ENCODE measurements at places on chromosomes 7 and 10.

DNA sequence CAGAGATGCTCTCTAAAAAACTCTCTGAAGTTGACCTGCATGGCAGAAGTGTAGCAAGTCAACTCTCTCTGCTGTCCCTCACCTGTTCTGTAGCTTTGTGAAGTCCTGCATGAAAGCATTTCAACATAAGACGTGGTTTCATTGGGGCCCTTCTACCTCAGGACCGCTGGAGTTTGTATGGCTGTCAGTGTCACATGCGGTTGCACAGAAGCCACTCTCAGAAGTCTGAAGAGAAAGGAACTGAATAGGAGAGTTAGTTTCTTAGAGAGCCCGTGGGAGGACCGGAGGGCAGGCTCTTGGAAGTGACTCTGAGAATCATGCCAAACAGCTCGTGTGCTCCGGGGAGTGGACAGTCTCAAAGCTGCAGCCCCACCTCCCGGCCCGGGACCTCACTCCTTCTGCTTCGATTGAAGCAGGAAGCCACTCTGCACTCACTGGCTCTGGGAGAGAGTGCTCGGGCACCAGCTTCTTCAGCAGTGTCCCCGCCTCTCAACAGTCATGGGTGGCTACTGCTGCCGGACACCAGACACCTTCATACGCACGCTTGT is 486.7 kb downstream of the SDK1 start:
- no peak for DNase-seq

- no peak for DNase-seq
Measured at GRCh38 chr7:102927312-102927933, 14.6 kb downstream of the LRRC17 start.

DNA sequence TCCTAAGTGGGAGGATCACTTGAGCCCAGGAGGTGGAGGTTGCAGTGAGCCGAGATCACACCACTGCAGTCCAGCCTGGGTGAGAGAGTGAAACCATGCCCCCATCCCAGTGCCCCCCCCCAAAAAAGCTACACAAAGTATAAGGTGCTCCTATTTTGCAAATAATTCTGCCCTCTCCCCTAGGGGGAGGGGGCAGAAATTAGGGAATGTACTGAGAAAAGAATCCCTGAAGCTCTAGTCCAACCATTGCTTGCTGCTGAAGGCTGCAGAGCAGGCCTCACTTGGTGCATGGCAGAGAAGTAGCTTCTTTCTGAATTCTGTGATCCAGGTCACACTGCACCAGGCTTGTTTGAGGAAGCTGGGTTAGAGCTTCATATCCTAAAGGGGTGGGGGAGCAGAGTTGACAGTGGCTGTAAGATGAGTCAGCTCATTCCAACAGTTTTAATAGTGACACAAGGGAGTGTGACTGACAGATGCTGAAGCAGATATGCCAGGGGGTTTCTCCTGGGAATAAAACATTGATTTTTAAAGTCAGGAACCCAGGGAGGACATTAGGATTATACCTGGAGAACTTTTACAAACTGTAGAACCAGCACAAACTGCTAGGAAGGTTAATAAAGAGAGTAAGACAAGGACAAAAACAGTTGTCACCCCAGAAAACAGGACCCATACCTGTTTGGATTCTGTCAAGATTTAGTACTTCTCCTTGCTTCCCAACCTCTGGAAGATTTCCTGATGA is 32.8 kb upstream of the STRIP2 start:
- DNase-seq, result no peak

- no peak for DNase-seq
Measured at GRCh38 chr7:38481401-38481800, 149.8 kb downstream of the AMPH start.

GRCh38 chr10:17409170-17409733 is 45.1 kb downstream of the ST8SIA6 start:
- no peak for DNase-seq

DNA sequence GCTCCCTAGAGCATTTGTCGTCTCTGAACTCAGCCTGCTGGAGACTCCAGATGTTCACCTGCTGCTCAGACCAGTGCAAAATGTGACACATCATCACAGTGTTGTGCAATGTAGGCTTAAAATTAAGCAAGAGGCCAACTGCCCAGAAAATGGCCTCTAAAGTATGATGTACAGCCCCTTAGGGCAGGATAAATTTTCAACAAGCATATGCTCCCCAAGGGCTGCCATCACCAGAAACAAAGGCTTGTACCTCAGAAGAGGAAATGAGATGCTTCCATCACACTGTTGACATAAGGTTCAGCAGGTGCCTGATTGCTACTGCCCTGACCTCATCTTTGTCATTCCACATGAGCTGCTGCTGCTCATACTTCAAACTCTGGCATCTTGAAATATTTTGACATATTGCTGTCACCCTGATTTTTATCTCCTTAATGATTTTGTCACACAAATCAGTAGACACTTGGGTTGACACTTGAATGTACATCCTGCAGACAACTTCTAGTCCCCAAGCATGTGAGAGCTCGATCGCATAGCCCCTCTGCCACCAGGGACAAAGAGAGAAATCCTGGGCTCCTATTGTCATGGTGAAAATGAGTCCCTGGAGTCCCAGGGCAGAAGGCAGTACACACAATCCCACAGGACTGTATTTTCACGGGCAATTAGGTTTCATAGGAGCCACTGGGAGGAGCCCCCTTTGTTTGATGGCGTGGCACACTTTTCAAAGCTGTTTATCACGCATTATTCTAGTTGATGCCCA is 219.7 kb upstream of the STK17A start:
- DNase-seq, result no peak

DNA sequence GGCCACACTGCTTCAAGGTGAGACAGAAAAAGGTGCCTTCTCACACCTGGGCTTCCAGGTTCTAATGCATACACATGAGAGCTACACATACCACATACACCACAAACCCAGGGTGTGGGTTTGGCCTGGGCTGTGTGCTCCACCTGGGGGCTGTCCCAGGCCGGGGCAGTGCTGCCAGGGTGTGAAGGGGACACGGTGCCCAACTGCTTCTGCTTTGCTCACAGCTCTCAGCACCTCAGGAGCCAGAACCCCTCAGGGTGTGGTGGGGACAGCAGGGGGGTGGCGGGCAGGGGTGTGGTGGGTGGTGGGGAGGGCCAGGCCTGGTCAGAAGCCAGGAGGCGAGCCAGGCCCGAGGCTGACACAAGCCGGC is 51.1 kb downstream of the TMEM209 start:
- DNase-seq, result peak; percentile 69

- no peak for DNase-seq
Measured at GRCh38 chr7:99699946-99700345, 20.1 kb upstream of the CYP3A5 start.

GRCh38 chr7:74083117-74083876 is at the start of gene LIMK1:
LIMK1 (plus strand) TSS chr7:74083804; CDS start chr7:74083991, 187 bp downstream.
- DNase-seq, result peak; percentile 51

GRCh38 chr10:61061923-61062504 is 118.0 kb upstream of the RHOBTB1 start:
- no peak for DNase-seq

DNA sequence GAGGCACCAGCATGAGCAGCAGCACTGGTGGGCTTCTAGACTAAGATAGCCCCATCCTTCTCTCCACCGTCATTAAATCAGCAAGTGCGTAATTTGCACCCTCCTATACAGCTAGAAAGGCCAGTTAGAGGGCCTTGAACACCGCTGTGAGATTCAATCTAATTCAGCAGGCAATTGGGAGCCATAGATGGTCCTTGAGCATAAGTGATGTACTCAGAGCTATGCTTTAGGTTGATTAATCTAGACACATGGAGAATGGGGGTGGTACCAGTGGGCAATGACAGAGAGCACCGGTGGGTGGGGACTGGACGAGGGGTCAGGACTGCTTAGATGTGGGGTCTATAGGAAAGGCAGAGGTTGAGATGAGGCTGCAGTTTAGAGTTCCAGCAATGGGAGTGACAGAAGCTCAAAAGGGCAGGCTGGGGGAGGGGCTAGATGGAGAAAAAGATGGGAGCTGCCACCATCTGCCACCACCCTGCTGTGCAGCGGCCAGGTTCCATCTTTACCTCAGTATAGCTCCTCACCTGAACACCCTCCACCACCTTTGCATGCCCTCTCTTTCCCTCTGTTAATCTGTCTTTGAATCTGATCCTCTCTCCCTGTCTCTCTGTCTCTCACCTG is 87.3 kb downstream of the C10orf105 start:
- no peak for DNase-seq

DNA sequence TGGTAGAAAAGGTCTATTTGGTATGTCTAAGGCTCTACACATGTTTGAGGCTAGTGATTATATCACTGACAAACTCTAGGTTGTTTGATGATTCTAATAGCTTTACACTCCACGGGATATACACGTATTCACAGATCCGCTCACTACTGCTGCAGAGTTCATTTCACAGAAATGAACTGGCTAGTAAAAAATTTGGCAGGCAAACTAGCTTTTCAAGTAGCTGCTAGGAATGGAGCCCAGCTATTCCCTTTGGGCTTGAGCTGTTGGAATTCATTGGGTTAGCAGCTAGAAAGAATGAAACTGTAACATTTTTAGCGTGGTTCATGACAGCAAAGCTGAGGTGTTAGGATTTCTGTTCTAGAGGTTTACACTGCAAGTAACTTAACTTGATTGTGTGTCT is 37.6 kb downstream of the R3HCC1L start:
- DNase-seq, result no peak

GRCh38 chr10:114140036-114140435 is 34.0 kb downstream of the CCDC186 start:
- no peak for DNase-seq

- DNase-seq, result no peak
Measured at GRCh38 chr10:71080381-71081228, 131.8 kb upstream of the UNC5B start.

DNA sequence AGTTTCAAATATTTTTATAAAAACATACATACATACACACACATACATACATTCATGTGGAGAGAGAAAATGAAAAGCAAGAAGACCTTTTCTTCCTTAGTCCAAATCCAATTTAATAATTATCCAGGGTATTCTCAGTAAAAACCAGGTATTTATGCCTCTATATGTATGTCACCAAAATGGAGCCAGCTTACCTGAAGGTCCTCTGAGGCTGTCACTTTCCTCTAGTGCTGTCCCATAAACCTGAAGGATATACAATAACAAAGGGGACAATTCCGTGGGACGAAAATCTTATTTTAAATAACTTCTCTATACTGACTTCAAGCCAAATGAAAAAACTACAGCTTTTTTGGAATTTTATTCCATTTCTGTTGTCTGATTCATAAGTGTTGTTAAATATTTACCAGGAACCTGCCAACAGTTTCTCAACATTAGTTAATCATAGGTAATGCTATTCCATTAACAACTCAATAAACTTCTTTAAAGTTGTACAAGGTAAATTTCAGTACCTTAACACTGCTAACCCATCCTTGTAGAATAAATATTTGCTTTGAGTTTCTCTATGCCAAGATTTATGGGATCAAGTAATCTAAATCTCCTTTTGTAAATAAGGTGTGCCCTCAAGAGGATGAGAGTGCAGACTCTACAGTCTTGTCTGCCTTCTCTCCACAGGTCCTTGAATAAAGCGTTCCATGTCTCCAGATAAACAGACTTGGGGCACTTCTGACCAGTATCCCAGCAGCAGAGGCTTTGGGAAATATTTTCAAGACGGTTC is 260.3 kb downstream of the AHR start:
- DNase-seq, result no peak

DNA sequence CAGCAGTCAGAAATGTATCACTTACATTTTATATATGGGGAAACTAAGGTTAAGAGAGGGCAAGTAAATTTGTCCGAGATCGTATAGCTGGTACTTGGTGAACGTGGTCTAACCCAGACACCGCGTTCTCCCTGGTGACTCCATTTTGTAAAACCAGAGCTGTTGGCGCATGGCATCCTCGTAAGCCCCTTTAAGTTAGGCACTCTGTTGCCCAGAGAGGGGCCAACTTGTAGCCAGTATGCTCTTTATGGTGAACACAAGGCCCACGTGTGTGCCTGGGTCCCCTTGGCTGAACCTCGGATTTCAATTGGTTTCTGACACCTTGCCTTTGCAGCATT is 39.7 kb upstream of the ZNF518A start:
- no peak for DNase-seq

GRCh38 chr7:99115379-99115778 is 28.5 kb downstream of the SMURF1 start:
- no peak for DNase-seq

- DNase-seq, result no peak
Measured at GRCh38 chr7:110001254-110001938, 1089.5 kb upstream of the LRRN3 start.

GRCh38 chr7:1895664-1896515 is 225.8 kb downstream of the ELFN1 start:
- no peak for DNase-seq

DNA sequence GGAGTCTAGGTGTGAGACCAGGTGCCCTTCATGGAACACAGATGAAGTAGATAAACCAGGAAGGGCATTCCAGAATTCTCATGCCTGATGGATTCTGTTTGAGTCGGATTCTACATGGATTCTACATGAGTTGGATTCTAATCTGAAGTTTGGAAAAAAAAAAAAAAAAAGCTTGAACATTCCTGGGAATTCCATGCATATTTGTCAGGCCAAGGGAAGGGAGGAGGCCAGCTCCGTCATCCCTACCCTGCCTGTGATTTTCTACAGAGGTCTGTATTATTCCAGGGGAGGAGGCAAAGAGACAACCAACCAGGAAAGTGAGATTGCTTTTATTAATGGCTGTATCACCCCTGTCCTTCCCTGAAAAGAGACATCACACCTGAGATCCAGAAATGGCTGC is 27.8 kb upstream of the EBLN1 start:
- DNase-seq, result no peak

- no peak for DNase-seq
Measured at GRCh38 chr7:142308326-142308725, 50.5 kb upstream of the PRSS58 start.

DNA sequence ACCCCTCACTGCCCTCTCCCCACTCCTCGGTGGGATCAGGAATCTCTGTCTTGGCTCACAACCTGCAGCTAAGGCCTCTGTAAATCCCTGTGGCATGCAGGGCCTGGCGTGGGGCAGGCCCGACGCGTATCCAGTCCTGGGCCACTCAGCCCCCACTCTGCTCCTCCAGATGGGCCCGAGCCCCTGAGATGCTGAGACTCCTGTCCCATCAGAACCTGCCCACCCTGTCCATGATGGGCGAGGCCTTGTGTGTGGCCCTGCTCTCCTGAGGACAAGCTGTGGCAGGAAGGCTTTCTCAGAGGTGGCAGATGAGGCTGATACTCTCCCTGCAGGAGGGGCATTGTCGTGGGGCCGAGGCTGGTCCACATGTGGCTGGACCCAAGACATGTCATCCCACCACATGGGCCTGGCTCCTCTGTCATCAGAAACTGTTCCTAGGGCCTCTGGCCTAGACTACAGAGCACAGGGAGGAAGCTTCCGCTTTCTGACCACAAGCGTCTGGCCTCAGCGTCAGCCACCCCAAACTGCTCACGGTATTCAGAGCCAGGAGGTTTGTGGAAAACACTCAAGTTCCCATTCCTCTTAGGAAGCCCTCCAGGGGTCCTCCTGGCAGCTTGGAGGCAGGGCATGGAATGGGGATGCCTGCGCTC is 6.0 kb downstream of the ALOX5 start:
- no peak for DNase-seq

DNA sequence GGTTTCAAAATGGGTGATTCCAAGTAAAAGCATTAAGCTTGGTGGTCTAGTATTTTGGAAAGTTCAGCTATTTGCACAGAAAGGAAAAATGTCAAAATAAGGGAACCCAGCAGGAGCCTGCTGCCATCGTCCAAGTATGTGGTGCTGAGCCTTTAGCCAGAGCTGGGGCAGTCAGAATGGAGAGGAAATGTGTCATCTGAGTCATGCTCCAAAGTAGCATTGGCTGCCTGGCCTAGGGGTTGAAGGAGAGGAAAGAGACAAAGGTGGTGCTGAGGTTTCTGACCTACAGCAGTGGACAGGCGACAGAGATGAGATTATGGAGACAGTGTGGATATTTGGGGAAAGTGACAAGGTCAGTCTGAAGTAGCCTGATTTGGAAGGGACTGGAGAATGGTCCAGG is 103.9 kb downstream of the PLCE1 start:
- no peak for DNase-seq
